ENCODE measurements at places on chromosomes 5 and 9. TPM values are rescaled to one million over a fixed set of nuclear protein-coding genes. Genes with fewer than 3 reads are reported as not detected.

Gene SHOC1
- not detected for total RNA-seq

Gene RRAGA
- 38.9 TPM for total RNA-seq

Gene MCCC2
- total RNA-seq: 32.0 TPM

Gene SRA1
- 15.0 TPM for total RNA-seq

Gene WDR31
- total RNA-seq: 0.54 TPM

Gene GDF9
- total RNA-seq: 0.09 TPM

Gene SAXO1
- total RNA-seq: not detected

Gene SOWAHA
- not detected for total RNA-seq

Gene CDH12
- total RNA-seq: not detected

Gene CCNJL
- 6.6 TPM for total RNA-seq

Data from dermis lymphatic vessel endothelial cell (primary cell).